ENCODE measurements at places on chromosomes 16 and 17. TPM values are rescaled to one million over a fixed set of nuclear protein-coding genes. Genes with fewer than 3 reads are reported as not detected.

GRCh38 chr17:66507103-66507923 is 204.9 kb downstream of the PRKCA start:
- peaks cover 11% of the 10 kb centered on the region for H3K4me1 ChIP-seq
- no peaks in the 10 kb centered on the region for H3K27me3 ChIP-seq
- no peak overlapping the region for H3K27ac ChIP-seq

The LLGL1 gene
- total RNA-seq: 76.7 TPM

The RCVRN gene
- not detected for total RNA-seq

The TBC1D3K gene
- total RNA-seq: not detected

- no peak overlapping the region for H3K4me3 ChIP-seq
- no peak for DNase-seq
- H3K27ac ChIP-seq: no peak overlapping the region
- peaks cover 3% of the 10 kb centered on the region for H3K27me3 ChIP-seq
- H3K4me1 ChIP-seq: no peaks in the 10 kb centered on the region
These were observed 23.1 kb downstream of the TNFRSF13B start for GRCh38 chr17:16948587-16949376.

- no peak overlapping the region for H3K27ac ChIP-seq
- H3K4me3 ChIP-seq: no peak overlapping the region
- DNase-seq: no peak
- no peaks in the 10 kb centered on the region for H3K27me3 ChIP-seq
- H3K36me3 ChIP-seq: peaks cover 7% of the 10 kb centered on the region
These were observed 3.9 kb downstream of the MED9 start for GRCh38 chr17:17480593-17481148.

GRCh38 chr16:74601126-74601871 is 5.6 kb downstream of the GLG1 start:
- DNase-seq: no peak
- peaks cover 28% of the 10 kb centered on the region for H3K4me1 ChIP-seq
- H3K27ac ChIP-seq: no peak overlapping the region

DNA sequence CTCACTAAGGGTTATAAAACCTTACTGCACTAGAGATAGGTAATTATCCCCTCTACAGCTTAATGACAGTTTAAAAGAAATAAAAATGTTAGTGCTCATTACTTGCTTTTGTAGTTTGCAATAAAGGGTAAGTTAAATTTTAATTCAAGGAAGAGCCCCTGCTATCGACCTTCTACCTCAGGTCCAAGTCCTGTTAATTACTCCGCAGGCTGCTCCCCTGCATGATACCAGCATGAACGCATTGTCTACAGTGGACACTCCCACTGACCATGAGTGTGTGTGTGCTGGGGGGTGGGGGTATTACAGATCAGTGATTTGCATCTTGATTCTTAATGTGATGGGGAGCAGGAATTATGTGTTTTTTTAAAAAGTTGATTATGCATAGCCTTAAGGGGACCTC is 103.1 kb downstream of the AATF start:
- H3K27ac ChIP-seq: no peak overlapping the region
- H3K36me3 ChIP-seq: peaks cover 17% of the 10 kb centered on the region
- H3K4me3 ChIP-seq: no peak overlapping the region
- no peak for DNase-seq
